ENCODE measurements at places on chromosomes 11 and 22.

DNA sequence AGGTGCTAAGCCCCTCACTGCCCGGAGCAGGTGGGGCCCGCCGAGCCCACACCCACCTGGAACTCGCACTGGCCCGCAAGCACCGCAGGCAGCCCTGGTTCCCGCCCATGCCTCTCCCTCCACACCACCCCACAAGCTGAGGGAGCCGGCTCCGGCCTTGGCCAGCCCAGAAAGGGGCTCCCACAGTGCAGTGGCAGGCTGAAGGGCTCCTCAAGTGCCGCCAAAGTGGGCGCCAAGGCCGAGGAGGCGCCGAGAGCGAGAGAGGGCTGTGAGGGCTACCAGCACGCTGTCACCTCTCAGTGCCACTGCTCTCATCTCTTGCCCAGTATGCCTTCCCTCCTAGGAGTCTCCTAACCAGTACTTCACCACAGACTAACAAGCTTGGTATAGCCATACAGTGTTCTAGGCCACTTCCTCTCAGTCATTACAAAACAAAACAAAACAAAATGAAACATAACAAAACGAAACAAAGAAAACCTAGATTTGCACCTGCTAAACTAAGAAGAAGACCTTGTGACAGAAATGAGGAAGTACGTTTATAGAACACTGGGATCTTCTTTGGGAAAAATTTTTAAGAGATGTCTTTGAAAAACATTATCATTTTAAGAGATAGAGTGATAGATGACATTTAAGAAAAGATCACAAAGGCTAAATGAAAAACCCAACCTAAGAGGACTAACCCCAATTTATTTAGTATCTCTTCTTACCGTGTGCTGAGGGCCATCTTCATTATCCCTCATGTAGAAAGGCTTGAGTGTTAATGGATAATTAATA is 47.7 kb upstream of the GAB2 start:
- no peak for DNase-seq

- DNase-seq = no peak
Observed at GRCh38 chr11:26930518-26931247, 63.2 kb upstream of the FIBIN start.

GRCh38 chr11:95760941-95761340 is 28.6 kb downstream of the FAM76B start:
- peak; percentile 44 for DNase-seq

DNA sequence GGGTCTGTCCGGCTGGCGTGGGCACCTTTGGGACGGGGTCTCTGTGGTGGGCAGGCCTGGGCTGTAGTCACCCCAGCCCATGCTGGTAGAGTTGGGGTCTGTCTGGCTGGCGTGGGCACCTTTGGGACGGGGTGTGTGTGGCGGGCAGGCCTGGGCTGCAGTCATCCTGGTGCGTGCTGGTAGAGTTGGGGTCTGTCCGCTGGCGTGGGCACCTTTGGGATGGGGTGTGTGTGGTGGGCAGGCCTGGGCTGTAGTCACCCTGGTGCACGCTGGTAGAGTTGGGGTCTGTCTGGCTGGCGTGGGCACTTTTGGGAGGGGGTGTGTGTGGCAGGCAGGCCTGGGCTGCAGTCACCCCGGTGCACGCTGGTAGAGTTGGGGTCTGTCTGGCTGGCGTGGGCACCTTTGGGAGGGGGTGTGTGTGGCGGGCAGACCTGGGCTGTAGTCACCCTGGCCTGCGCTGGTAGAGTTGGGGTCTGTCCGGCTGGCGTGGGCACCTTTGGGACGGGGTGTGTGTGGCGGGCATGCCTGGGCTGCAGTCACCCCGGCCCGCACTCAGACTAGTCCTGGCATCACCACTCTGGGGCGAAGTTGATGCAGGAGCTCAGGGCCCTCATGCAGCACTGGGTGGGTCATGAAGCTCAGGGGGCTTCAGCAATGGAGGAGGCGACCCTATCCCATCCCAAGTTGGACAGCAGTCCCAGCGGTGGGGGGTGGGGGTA is 19.3 kb downstream of the PRR33 start:
- DNase-seq = no peak

DNA sequence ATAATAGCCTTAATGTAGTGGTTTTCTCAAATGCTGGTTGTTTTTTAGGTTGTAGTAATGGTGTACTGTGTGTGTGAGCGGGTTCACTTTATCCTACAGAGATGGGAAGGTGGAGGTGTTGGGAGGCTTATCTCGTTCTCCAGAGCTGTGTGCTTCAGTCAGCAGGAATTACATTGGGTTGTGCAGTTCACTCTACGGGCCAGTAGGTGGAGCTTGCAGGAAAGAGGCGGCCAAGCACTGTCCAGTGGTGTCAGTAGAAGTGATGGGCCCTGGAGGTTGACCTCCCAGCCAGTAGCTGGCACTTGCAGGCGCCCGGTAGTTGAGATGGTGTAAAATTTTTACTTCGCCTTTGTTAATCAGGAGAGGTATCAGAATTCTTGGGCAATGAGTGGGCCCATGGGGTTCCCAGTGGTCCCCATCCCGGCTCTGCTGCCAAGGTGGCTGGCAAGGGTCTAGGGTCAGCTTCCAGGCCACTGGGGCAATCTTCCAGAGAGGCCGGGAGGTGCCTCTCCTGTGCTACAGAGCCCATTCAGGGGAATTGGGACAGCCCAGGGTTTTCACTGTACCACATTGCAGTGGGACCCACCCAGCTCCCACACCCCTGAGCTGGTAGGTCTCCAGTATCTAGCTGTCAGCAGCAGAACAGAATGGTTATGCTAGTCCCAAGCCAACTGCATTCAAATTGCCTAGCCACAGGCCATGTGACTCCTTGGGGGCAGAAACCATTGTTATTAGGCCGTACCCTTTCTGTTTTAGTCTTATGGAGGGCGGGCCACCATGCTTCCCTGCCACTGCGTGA is 43.9 kb downstream of the BIRC2 start:
- peak; percentile 67 for DNase-seq

DNA sequence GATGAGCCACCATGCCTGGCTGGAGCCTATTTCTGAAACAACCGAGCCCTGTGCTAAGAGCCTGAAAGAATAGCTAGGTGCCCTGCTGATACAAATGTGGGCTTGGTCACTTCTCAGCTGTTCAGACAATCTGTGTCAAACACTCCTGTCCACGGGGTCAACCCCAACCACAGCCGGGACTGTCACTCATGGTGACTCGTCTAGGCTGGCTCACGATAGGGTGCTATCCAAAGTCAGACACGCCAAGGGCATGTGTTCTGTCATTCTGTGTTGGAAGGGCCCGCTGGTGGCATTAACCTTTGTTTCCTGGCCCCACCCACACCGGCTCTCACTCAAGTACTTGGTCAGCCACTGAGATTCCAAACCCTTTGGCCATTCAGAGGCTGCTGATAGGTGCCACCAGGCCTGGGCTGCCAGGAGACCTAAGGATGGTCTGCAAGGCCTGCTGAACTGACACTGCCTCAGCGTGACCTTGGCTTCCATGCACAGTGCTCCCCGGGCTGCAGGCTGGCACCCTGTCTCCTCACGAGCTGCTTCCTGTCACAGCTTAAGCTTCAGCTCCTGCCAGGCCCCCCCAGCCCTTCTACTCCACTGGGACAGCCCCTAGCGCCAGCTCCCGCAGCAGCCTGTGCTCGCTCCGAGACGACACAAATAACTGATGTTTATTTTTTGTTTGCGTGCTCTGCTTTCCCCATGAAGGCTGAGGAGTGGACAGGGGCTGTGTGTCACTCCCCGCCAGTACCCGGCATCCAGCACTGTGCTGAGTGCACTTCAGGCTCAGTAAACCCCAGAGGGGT is 14.2 kb upstream of the CDC42BPG start:
- no peak for DNase-seq

GRCh38 chr11:93519179-93519578 is 24.0 kb downstream of the SMCO4 start:
- DNase-seq = no peak

GRCh38 chr11:68216171-68216938 is 3.3 kb upstream of the KMT5B start:
- DNase-seq = peak; percentile 20

GRCh38 chr22:37088108-37088605 is 21.4 kb downstream of the TMPRSS6 start:
- DNase-seq = peak; percentile 11

DNA sequence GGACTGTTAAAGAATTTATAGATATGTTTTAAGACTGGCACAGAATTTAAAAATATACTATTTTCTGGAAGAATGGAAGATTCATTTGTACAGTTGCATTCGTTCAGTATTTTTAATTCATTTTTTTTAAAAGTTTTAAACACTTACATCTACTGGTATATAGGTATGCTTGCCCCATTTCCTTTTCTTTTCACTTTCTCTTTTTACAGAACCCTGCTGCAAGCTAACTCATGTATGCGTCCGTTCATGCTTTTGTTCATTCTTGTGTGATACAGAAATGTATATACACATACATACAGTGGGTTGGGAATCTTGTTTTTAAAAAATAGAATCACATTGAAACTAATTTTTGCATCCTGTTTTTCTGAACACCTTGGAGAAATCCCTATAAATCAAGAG is 31.0 kb downstream of the PACS1 start:
- DNase-seq = no peak

DNA sequence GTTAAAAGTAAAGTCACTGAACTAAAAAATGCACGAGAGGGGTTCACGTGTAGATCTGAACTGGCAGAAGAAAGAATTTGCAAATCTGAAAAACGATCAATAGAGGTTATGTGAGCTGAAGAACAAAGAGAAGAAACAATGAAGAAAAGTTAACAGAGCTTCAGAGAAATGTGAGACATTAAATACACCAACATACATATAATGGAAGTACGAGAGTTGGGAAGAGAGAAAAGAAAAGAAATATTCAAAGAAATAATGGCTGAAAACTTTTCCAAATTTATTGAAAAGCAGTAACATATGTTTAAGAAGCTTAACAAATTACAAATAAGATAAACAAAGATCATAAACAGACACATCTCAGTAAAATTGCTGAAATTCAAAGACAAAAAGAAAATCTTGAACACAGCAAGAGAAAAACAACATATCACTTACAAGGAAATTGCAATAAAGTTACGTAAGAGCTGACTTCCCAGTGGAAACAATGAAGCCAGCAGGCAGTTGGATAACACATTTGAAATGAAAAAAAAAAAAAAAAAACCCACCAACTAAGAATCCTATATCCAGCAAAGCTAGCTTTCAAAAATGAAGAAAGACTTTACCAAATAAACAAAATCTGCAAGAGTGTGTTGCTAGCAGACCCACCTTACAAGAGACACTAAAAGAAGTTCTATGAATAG is 56.8 kb downstream of the EMSY start:
- DNase-seq = no peak

GRCh38 chr11:94537031-94537600 is 6.6 kb upstream of the FUT4 start:
- no peak for DNase-seq

DNA sequence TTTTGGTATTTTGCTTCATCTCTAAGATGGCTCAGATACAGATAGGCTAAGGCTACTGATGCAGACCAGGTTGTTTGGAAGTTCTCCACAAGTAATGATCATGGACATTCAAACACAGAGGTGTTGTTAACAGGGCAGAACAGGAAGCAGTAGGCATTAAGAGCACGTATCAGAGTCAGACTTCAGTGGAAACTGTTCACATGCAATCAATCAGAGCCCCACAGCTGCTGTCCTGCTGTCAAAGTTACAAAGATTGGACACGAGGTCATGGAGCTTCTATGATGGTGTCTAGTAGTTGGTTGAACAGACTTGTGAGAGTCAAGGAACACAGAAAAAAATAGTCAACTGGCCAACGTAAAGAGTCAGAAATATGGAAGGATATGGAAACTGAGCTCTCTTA is 19.8 kb downstream of the OR10D3 start:
- DNase-seq = no peak

DNA sequence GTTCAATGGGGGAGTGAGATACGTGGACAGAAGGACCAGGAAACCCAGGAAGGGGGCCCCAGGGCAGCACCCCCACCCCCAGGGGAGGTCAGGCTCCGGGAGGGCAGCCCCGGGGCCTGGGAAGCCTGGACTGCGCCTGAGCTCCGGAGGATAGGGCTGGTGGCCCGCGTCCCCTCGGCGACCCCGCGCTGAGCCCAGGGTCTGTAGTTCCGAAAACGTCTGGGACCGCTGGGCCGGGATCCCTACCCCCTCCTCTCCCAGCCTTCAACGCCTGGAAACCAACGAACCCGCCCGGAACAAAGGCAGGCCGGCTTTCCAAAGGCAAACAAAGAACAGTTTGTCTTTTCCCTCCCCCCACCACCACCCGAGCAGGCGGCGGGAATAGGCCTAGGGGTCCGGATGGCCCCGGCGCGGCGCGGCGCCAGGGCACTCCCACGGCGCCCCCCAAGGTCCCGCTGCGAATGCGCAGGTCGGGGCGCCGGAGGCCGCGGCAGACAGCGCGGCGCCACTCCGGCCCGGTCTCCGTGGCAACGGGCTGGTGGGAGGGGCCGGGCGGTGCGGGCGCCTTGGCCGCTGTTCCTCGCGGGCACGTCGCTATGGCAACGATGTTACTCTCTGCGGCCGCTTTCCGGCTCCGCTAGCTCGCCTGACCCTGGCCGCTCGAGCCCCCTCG is 58.5 kb downstream of the IGLL1 start:
- DNase-seq = peak; percentile 97

- no peak for DNase-seq
Observed at GRCh38 chr22:45538281-45538680, 35.6 kb downstream of the FBLN1 start.

- DNase-seq = no peak
Observed at GRCh38 chr22:28063656-28064055, 144.6 kb upstream of the PITPNB start.

- DNase-seq = no peak
Observed at GRCh38 chr22:30386608-30386959, 627 bp downstream of the RNF215 start.

- DNase-seq = no peak
Observed at GRCh38 chr11:124380585-124380984, 3.7 kb downstream of the OR8B2 start.

DNA sequence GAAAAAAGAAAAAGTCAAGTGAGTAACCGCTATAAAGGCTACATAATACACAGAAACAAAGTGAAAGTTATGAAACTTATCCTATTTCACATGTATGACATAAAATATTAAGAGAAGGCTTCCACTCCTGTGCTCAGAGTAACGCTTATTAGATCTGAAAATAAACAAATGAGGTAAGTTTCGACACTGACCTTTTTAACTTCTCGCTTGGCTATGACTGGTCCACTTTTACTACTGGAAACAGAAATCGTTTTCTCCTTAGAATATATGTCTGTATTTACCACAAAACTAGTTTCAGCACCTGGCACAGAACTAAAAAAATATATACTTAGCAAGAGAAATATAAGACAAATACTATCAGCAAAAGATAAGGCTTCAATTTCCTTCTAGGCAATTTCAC is 16.4 kb downstream of the FNBP4 start:
- DNase-seq = no peak
